ENCODE measurements at places on chromosomes 7 and 10.

DNA sequence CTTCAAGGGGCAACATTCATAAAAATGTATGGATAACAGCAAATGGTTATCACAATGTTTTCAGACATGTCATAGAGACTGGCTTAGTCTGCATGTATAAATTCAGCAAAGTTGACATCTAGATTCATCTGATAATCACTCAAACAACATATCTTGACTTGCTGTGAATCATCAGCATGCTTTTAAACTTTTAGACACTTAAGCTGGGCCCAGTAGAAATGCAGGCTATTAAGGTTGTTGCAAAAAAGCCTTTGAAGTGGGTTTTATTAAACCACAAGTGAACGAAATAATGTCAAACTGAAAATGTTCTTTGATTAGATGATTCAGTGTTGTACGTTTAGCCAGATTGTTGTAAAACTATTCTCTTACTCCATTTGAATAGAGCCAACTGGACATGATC, 759.6 kb downstream of the NXPH1 start:
- no peak for DNase-seq

DNA sequence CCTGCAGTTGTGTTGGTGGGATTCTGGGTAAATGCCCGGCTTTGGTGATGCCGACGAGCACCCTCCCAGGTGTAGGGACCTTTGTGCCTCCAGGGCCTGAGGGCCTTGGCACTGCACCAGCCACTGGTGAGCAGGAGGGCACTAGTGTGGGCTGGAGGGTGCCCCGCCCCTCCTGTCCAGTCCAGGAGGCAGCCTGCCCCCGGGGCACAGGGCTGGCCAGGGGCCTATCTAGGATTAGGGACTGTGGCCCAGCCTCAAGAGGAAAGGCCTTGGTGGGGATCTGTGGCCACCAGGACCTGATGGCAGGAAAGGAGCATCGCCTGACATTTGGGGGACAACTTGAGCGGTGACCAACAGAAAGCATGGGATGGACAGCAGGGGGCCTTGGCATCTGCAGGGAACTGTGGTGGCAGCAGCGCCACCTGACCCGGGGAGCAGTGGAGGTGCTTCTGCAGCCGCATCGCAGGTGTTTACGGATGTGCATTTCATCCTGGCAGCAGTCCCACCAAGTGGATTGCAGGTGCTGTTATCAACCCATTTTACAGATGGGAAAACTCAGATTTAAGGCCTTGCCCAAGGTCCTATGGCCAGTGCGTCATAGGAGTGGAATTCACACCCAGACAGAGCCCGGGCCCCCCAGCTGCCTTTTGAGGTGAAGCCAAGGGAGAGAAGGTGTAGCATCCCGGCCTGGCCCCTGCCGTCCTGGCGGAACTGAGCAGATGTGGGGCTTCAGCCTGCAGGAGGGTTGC, 11.1 kb downstream of the ZNF316 start:
- no peak for DNase-seq

DNA sequence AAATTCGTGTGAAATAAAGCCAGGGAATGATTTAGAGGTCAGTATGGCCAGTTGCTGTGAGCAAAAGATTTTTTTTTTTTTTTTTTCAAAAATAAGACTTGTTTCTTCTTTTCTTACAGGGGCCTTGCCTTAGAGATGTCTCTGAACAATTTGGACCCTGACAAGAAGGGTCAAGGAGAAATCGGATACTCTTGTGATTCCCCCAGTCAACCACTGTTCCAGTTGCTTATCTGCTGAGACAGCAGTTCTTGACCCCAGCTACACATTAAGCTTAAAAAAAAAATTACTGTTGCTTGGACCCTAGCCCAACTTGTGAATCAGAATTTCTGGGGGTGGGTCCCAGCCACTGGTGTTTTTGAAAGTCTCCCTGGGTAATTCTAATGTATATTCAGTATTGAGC, 12.0 kb upstream of the FMC1 start:
- no peak for DNase-seq

DNA sequence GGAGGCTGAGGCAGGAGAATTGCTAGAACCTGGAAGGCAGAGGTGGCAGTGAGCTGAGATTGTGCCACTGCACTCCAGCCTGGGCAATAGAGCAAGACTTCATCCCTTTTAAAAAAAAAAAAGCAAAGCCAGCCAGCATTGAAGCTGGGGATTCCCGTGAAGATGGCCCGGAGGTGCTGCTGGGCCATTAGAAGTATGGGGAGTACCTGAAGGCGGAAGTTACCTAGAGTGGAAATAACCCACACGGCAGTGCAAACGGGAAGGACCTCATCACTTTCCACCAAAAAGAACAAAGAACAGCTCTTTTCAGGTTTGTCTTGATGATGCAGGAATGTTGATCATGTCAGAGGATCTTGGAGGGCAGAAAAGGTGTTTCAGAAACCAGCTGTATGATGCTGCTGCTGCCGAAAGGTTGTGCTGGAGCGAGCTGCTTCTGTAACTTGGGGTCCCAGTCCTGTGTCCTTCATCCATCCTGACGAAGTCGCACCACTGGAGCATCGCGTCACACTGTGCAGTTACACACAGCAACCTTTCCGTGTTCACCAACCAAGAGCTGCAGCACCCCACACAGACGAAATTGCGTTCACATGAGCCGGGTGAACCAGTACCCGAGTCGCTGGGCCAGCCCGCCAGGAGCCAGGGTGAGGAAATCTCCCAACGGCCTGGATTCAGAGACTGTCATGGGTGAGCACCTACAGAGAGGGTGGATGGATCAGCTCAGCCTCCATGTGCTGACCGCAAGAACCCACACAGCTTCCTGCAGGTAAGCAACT, 8.2 kb downstream of the ZFAND2A start:
- DNase-seq = no peak

- DNase-seq = no peak
Measured at GRCh38 chr10:29600067-29600466, 34.7 kb downstream of the SVIL start.

DNA sequence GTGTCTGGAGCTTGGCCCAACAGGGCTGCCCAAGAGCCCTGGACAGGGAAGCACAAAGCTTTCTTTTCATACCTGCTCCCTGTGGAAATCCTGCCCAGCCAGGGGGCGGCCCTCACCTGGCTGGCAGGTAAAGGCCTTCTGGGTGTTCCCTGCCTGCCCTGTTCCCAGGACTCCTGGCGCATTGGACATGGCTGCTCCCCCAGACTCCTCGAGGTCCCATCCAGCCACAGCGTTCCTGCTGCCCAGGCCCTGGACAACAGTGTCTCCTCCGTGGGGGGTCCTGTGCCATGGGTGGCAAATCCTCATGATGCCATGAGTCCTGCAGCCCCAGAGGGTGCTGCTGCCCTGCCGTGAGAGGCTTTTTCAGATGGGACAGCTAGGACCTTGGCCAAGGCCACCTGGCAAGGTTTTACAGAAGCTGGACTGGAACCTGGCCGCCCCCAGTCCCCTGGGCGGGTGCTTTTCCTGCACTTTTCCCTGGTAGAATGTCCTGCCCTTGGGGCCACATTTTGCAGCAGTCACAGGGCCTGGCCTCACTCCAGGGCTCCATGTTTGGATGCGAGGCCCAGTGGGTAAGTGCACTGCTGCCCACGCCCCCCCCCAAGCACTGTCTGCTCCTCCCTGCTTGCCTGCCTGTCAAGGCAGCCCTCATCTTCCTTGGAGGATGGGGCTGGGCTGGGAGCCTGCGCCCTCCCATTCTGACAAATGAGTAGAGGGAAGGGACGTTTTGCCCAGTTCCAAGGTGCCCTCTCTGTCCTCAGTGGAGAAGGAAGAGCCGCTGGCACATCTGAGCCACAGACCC, 60.7 kb downstream of the LHPP start:
- DNase-seq = no peak

DNA sequence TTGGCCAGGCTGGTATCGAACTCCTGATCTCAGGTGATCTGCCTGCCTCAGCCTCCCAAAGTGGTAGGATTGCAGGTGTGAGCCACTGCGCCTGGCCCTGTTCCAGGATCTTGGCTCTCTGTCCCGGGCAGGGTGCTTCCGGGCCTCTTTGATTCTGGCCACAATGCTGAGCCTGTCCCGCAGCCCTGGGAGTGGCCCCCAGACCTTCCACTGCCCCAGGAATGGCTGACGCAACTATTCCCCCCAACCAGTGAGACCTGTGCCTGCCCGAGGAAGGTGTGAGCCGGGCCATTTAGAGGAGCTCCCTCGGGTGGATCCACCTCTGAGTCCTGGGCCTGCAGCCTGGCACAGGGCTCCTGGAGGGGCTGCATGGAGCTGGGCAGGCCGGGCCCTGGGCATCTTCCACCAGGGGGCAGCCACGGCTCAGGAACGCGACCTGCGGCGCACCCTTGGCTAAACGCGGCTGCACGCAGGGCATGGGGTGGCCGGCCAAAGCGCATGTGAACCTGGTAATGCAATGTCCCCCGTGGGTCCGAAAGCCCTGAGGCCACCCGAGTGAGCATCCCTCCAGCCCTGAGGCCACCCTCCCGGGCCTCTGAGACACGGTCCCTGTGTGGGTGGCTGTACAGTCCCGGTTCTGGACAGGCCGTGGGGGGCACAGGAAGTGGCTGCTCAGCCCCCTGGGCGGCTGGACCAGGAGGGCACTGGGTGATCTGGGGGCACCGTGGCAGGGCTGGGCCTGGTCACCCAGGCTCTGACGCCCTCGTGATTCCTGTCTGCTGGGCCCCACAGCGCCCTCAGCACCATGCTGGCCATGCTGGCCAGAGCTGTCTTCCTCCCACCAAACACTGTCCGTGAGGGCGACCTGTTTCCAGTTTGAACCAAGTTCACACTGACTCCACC, 24.8 kb downstream of the GRIFIN start:
- DNase-seq = peak; percentile 27

DNA sequence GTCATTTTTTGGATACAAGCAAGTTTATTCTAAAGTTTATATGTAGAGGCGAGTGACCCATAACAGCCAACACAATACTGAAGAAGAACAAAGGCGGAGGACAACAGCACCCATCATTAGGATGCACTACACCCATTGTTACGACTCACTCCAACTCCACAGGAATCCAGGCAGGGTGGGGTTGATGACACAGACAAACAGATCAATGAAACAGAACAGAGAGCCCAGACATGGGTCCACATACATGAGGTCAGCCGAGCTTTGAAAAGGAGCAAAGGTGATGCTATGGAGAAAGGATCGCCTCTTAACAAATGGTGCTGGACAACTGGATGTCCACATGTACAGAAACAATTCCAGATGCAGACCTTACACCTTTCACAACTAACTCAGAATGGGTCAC, 426.4 kb downstream of the PTPRN2 start:
- DNase-seq = no peak

- DNase-seq = no peak
Measured at GRCh38 chr7:7103343-7104313, 78.7 kb upstream of the C1GALT1 start.

DNA sequence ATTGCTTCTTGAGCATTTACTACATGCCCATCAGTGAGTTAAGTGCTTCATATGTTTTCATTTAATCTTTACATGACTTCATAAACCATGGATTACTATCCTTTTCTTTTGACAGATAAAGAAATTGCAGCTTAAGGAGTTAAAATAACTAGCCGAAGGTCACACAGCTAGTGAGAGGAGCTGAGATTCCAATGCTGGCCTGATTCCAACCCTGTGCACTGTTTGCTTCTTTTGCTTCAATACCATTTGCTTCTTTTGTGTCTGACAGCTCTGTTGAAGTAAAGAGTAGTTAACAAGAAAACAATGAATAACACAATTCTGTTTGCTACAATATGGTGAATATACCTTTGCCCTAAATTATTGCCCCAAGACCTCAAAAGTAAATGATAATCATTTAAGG, 132.4 kb downstream of the GRM3 start:
- DNase-seq = no peak

DNA sequence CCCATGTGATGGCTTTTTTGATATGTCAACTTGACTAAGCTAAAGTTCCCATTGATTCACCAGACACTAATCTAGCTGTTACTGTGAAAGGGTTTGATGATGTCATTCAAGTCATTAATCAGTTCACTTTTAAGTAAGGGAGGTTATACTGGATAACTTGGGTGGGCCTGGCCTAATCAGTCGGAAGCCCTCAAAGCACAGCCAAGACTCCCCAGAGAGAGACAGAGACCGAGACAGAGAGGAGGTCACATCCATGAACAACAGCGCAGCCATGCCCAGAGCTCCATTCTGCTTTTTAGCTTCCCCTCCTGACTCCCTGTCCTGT, 103.4 kb downstream of the TRIL start:
- DNase-seq = no peak

DNA sequence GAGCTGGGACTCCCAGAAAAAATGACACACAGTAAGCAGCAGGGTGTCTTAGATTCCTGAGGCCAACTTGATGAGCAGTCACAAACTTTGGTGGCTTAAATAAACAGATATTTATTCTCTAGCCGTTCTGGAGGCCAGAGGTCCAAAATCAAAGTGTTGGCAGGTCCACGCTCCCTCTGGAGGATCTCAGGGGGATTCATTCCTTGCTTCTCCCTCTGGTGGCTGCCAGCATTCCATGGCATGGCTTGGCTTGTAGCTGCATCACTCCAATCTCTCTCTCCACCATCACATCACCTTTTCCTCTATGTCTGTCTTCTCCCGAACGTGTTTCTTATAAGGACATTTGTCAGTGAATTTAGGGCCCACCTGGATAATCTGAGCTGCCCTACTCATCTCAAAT, 98.4 kb downstream of the OSBPL3 start:
- no peak for DNase-seq

DNA sequence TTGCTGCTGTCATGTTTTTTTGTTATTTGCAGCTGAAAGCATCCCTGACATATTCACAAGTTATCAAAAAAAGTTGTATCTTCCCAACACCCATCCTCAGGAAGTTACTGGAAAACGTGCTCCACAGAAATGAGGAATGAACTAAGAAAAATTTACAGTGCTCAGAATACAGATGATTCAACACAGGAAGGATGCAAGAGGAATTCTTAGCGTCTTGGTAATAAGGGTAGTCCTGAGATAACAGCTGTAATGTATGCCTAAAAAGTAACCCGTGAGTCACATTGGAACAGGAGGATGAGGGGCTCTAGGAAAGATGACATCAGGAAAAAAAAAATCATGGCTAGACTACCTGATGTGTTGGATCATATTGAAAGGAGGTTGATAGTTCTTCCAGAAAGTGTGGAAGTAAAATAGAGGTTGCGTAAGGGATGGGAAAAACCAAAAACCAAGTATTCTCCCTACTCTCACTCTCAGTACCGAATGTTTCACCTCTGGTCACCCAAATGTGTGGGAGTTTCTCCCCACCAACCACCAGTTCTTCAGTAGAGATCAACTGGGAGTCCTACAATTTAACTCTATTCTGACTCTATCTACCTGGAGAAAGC, 3.9 kb downstream of the ADAM12 start:
- no peak for DNase-seq

GRCh38 chr10:75234683-75235374, 928 bp downstream of the COMTD1 start:
- no peak for DNase-seq

DNA sequence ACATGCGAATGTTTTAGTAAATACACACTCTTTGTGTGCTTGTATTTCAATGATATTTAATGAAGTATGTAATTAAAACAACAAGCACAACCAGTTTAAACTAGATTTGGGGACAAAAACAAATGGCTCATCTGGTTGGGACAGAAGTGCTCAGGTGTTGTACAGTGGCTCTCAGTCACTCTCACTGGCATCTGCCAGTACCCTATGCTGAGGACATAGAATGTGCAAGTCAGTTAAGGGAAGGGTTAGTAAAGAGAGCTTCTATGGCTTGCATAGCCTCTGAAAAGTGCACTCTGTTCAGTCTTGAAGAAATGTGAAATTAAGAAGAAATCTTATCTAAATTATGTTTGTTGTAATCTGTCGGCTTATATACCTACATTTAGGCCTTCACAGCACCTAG, 183.0 kb downstream of the LRRC4 start:
- DNase-seq = no peak
